ENCODE measurements at places on chromosomes 1 and 21. TPM values are rescaled to one million over a fixed set of nuclear protein-coding genes. Genes with fewer than 3 reads are reported as not detected.

DNA sequence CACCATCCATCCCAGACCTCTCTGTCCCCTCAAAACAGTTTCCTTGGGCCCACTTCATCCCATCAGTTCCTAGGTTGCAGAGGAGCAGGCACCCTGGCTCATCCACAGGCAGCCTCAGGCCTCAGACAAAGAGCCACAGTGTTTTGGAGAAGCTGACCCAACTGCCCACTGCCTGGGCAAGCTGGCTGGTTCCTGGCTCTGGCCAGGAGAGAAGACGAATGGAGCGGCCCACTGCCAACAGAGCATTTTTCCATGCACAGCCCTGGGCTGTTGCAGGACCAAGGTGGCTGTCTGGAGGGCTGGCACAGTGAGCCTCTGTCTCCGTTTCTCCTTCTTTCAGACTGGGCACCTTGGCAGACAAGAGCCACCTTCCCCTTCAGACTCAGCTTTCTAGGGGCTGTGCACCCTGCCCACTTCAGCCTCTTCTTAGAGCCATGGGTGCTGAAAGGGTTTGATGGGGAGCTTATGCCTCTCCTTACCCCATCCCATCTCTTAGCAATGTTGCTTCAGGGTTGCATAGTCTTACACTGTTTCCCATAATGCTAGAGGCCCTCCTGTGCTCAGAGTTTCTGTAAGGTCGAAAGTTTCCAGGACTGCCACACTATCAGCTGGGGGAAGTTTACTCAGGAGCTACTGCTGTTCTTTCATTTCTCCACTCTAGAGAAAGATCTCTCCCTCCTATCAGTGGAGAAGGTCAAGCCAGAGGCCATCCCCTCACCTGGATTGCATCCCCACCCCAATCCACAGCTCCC, 973 bp downstream of the FMOD start:
- no peak for DNase-seq

Gene ZNF678
- polyA plus RNA-seq, result 14.5 TPM

- DNase-seq, result peak; percentile 85
Observed at GRCh38 chr1:156805766-156806511, 10.7 kb downstream of the SH2D2A start.

Gene PTPRC
- polyA plus RNA-seq, result 4.9 TPM

DNA sequence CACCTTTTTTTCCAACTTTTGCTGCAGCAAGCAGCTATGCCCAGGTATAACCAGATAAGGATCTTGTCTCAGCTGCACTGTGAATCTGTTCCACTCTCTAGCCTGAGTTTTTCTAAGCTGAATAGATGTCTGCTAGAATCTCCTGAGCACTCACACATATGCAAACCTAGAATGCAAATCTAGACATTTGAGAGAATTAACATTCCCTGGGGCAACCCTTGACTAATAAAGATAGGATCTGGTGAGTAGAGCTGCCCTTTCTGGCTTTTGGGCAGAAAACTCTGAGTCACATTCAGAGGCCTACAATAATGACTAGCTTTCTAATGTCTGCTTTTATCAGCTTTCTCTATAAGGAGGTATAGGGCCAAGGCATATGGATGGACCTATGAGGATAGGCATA, 61.4 kb upstream of the BARHL2 start:
- DNase-seq, result no peak
